ENCODE measurements at places on chromosomes 5 and 9. TPM values are rescaled to one million over a fixed set of nuclear protein-coding genes. Genes with fewer than 3 reads are reported as not detected.

The C9orf153 gene
- total RNA-seq = 0.38 TPM

The C5orf34 gene
- 0.22 TPM for total RNA-seq

- H3K27me3 ChIP-seq = peaks cover 42% of the 10 kb centered on the region
- H3K27ac ChIP-seq = no peak overlapping the region
- DNase-seq = no peak
- no peaks in the 10 kb centered on the region for H3K36me3 ChIP-seq
- H3K4me1 ChIP-seq = no peaks in the 10 kb centered on the region
Observed at GRCh38 chr5:63963926-63964325, 1.7 kb upstream of the HTR1A start.

DNA sequence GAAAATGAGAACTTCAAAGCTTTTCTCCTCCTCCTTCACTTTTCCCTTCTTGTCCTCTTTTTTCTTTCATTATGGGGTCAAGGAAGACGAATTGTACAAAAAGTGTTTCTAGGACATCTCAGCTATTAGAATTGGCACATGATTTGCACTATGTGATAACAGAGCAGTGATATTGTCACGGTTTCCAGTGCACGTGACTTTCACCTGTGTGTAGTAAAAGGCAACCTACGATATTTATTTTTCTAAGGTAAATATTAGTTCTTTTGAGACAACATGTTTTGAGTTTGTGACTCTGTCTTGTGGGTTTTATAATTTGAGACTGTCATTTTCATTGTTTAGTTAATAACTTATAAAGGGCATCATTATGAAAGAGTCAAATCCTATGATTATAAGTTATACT lies 213.1 kb downstream of the PSAT1 start:
- no peaks in the 10 kb centered on the region for H3K36me3 ChIP-seq
- no peak for DNase-seq
- no peaks in the 10 kb centered on the region for H3K4me1 ChIP-seq

- H3K27ac ChIP-seq = no peak overlapping the region
- no peak for DNase-seq
- H3K36me3 ChIP-seq = no peaks in the 10 kb centered on the region
- H3K4me1 ChIP-seq = no peaks in the 10 kb centered on the region
- no peak overlapping the region for H3K4me3 ChIP-seq
Observed at GRCh38 chr9:78507037-78507436, 210.1 kb downstream of the PSAT1 start.

DNA sequence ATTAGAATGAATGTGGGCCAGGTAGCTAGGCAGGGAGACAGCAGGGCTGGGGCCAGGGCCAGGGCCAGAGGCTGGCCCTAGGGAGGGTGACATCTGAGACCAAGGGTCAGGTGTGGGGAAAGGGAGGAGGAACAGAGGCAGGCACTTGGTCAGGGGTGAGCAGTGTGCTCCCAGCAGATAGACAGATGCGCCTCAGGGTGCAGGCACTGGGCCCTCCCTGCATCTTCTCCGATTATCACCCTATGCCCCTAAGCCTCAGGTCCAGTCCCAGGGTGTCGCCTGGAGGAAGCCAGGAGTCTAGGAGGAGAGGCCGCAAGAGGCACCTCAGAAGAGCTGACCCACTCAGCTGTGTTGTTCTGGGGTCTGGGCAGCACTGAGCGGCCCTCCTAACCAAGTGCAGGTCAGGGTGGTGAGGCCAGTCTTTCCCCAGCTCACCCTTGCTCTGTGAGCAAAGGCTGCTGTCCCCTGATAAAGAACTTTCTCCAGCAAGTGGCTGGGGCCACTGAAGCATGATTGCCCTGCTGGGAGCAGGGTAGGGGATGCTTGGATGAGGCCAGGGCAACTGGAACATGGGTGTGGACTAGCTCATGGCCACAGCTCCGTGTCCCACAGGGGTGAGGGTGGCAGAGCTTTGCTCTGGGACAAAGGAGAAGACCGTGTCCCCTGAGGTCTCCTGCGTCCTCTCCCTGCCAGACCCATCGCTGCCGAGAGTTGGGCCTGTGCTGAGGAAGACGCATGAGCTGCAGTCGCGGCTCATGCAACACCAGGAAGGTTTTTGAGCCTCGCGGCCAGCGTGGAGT lies 2.1 kb upstream of the RASGEF1C start:
- H3K27me3 ChIP-seq = peaks cover 66% of the 10 kb centered on the region
- no peak for DNase-seq
- no peak overlapping the region for H3K4me3 ChIP-seq

The KCNN2 gene
- total RNA-seq = 7.2 TPM

All from left ventricle myocardium inferior (tissue), 1 donor.